NCI-H1436 (cell line): ENCODE measurements at places on chromosomes 16 and 17.

GRCh38 chr17:42879596-42879985 lies 21.0 kb upstream of the G6PC1 start:
- DNase-seq = no peak

GRCh38 chr17:47204722-47205418 lies 4.3 kb upstream of the MYL4 start:
- DNase-seq = no peak

DNA sequence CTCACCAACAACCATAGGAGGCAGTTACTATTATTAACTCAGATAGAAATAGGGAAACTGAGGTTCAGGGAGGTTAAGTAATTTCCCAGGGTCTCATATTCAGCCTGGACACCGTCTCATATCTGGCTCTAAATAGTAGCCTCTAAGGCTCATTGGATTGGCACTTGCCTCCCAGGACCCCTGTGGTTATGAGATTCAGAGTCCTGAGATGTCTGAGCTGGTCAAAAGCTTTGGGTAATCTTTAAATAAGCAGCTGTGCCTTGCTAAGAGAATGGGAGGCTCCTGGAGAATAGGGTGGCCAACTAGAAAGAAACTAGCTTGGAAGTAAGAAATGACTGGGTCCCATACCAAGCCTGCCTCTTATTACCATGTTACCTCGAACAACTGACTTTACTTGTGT lies 50.3 kb upstream of the CRHR1 start:
- DNase-seq = no peak

DNA sequence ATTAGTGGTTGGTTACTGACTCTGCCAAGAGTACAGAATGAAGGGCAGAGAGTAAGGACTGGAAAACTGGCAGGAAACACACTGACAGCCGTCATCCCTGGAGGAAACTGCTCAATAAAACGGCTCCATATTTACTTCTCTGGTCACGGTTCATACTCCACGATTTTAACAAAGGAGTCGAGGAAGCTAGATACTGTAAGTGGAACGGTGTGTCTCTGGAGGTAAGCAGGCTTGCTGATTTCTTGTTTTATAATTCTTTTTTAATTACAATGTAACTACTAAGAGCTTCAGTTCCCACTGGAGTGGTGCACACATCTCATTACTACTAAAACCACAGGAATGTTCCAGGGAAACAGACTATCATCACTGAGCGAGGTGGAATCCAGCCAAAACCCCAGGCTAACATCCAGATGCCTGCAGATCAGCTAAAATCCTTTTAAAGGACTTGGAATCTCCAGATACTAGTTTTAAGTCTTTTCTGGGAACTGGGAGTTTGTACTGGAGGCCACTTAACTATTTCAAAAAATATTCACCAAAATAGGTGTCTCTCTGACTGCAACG lies 17.8 kb downstream of the SERPINF1 start:
- no peak for DNase-seq

- no peak for DNase-seq
Observed at GRCh38 chr16:20191566-20191965, 117.9 kb upstream of the GPR139 start.

- no peak for DNase-seq
Observed at GRCh38 chr17:37640015-37640414, 3.2 kb downstream of the DDX52 start.

- DNase-seq = no peak
Observed at GRCh38 chr17:83195330-83196023, 116.1 kb downstream of the METRNL start.

DNA sequence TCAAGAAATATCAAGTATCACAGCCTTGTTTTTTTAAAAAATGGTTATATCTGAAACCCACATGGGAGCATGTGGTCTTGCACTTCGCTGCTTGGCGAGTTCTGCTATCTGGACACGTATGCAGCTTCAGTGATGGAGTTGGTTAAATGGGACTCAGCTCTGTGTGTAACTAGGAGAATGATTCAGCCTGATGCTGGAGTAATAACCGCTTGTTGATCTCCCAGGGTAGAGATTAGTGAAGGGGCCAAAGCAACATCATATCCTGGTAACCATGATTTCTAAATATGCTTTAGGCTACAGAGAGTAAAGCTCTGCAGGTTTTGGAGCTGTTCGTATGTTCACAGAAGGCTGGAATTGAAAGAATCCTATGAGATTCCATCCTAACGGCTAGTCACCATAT lies 63.2 kb downstream of the IQCK start:
- no peak for DNase-seq

GRCh38 chr17:57962279-57963148 lies 7.3 kb upstream of the CUEDC1 start:
- DNase-seq = no peak

DNA sequence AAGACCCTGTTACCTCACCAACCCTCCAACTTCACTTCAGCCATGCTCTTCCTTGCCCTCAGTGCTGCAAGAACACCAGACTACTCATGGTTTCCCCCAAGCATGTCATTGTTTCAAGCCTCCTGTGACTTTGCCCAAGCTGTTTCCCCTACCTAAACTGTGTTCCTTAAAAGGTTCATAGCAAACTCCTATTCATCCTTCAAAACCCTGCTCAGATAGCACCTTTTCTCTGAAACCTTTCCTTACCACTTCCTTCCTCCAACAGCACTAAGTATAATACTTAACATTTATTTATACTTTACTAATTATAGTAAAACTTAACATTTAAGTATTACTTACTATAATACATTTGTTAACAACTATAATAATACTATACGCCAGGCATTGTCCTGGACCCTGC lies 136.2 kb downstream of the CCT6B start:
- no peak for DNase-seq

DNA sequence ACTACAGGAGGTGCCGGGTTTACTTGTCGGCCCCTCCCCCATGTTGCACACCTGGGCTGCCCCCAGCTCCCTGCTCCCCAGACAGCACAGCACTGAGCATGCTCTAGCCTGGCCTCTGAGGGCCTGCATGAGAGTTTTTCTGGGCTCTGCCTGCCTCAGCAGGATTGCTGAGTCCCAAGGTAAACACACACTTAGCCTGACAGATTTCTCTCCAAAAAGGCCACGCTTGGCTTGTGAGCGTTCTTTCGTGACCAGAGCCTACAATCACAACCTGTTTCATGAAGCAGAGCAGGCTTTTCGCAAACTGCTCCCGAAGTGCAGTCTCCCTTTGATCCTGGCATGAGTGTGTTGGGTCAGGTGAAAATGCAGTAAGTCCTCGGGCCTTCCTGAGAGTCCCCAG lies 9.8 kb upstream of the CD300E start:
- DNase-seq = no peak

GRCh38 chr17:82871056-82871775 lies 31.4 kb upstream of the ZNF750 start:
- no peak for DNase-seq

- DNase-seq = no peak
Observed at GRCh38 chr17:83053739-83054451, 25.5 kb upstream of the METRNL start.

DNA sequence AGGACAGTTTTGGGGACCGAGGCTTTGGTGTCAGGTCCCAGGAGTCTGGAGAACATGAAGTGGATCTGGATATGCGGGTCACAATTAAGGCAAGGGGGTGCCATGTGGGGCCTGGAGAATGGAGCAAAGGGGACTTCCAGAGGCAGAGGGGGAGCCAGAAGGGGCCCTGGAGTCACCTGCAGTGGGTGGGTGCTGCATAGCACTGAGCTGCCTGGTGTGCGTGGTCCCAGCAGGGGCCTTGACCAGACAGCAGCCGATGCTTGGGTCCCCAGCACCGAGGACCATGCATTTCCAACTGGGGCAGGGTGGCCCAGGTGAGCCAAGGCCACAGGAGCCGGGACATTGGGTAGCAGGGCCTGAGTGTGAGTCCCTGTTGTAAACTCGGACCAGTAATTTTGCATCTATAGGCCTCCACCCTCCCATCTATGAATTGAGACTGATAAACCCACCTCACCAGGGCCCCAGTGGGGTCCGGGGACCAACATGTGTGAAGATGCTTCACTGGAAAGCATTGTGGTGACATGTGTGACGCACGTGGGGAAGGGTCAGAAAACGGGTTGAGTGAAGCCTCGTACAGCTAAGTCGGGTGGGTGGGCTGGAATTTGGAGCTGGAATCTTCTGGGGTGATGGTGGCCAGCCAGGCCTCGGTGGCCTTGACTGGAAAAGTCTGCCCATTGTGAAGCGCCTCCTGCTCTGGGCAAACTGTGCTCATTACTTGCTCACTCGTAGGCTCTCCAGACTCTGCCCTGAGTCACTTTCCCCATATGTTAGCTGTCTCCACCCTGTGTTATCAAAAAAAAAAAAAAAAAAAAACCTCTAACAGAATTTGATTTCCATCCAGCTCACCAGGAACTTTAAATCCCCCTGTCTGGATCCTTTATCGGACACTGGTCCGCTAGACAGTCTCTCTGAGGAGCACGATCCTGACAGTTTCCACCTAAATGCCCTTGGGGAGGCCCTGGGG lies 90.5 kb upstream of the ZNF469 start:
- no peak for DNase-seq
